ENCODE measurements at places on chromosomes 5 and 9.

GRCh38 chr9:30382271-30382670 lies 2002.2 kb upstream of the ACO1 start:
- DNase-seq = no peak

- DNase-seq = peak; percentile 44
Measured at GRCh38 chr5:173237143-173237874, 2.3 kb upstream of the NKX2-5 start.

DNA sequence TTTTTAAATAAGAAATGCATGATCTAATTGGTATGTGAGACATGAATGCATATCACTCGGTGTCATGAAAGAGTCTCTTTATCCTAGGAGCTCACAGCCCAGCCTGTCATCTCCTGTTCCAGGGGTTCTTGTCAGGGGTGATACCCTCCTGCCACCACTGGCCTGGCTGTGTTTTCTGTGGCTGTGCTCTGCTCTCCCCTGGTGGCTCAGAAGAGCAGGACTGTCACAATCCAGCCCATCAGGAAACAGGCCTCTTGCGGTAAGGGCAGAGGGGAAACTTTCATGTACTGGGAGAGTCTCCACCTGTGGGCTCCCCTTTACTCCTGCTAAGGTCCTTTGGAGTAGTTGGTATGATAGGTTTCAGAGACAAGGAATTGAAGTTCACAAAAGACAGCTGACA lies 240.2 kb upstream of the GLRA1 start:
- DNase-seq = peak; percentile 29

DNA sequence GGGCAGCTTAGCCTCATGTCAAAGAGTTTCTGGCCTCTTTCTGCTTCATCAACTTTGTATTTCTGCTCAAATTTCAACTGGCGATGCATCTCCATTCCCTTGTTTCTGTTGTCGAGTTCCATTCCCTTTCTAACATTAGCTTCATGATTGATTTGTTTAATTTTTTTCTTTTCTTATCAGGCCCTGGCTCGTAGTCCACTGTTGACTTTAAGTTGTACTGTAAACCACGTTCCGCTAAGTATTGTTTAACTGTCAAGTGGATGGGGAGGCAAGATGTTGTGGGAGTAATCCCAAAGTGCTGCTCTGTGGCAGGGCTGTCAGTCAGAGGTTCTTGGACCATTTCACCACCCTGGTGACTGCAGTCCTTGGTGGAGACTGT lies 309.1 kb downstream of the PSAT1 start:
- no peak for DNase-seq

DNA sequence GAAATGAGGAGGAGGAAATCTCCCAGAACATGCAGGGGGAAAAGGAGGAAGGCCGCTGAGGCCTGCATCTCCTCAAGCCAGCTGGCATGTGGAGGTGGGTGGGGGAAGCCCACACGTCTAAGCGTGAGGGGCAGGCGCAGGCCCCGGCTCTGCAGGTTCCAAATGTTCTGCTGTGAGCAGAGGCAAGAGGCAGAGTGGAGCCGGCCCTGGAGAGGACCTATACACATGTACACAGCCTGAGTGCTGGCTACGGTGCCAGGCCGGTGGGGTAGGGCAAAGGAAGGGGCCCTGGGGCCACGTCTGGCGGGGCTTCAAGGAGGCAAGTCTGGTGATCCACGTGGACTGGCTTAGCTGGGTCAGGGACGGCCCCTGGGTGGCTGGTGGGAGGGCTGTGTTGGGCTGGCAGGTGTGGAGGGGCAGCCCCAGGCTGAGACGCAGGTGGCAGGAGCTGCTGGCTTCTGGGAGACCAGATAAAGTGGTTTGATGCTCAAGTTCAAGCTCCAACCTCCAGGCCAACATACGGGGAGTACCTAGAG lies 26.4 kb downstream of the LPCAT1 start:
- no peak for DNase-seq

DNA sequence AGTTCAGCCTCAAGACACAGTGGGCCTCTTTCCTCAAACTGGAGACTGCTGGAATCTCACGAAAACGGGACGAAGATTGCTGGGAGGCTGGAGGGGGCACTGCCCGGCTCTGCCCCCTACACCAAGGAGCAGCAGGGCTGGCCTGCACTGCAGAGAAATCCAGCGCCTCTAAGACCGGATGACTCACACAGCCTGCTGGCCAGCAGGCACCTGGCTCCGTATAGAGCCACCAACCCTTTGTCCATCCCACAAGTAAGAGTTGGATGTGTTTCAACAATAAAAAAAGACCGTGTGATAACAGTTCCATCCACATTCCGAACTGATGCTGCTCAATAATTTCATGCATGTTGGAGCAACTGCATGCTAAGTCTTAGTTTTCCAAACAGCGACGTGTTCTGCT lies 11.5 kb downstream of the CCDC127 start:
- no peak for DNase-seq

DNA sequence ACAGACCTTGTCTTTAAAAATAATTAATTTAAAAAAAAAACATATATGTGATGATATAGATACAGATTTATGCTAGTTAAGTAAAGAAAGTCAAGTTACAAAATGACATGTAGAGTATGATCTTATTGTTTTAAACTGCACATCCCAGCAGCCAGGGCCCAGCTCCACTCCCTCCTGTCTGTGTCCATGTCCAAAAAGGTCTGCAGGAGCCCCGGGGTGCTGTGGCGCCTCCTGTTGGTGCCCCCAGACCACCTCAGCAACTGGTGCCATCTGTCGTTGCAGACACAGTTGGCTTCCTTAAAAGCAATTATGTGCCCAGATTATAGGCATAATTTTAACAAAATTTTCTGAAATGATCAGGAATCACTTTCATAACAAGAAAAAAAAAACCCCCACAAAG lies 33.3 kb downstream of the IPPK start:
- DNase-seq = no peak

GRCh38 chr5:143674469-143674786 lies 137.5 kb upstream of the HMHB1 start:
- peak; percentile 30 for DNase-seq

DNA sequence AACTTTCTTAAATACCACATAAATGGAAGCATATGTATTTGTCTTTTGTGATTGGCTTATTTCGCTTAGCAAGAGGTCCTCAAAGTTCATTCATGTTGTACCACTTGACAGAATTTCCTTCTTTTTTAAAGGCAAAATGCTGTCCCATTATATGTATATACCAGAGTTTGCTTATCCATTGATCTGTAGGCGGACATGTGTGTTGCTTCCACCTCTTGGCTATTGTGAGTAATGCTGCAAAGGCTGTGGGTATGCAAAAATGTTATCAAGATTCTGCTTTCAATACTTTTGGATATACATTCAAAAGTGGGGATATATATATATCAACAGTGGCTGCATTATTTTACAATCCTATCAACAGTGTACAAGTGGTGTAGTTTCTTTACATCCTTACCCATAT lies 271.0 kb downstream of the PRR16 start:
- no peak for DNase-seq

- DNase-seq = no peak
Measured at GRCh38 chr9:131624636-131625507, 79.5 kb downstream of the PRRT1B start.

DNA sequence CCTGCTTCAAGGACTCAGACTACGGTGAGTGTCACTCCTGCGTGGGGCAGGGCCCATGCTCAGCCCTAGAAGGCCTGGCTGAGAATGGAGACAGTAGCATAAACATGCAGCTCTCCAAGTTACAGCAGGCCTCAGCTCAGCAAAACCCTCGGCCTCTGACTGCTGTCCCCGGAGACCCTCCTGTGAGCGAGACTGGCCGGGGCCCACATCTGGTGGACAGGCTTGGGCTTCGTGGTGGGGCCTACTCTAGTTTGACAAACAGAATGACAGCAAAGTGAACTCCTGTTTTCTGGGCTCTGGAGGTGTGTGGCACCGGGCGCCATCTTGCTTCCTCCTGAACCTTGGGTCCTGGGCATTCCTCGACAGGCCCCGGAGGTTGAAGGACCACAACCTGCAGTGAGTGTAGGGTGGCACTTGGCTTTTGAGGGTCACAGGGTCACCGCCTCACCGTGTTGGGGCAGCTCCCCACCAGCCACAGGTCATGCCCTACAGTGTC lies 97.5 kb downstream of the PHF2 start:
- DNase-seq = peak; percentile 0

GRCh38 chr9:77521091-77521490 lies 127.0 kb downstream of the GNA14 start:
- DNase-seq = no peak

- peak; percentile 84 for DNase-seq
Measured at GRCh38 chr9:97632248-97632984, 752 bp downstream of the TSTD2 start.

DNA sequence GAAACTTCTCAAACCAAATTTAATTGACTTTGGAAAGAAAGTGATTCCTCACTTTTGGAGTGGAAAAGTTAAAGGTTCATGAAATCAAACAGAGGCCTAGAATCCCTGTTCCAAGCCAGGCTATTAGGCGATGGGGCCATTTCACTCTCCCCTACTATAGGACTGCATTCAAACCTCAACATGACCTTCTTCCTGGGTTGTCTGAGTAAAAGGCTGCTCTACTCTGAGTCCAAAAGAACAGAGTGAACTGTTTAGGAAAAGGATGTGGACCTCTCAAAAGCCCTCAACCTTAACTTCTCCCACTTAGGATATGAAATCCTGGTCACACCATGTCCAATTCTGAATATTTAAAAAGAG lies 15.8 kb downstream of the C5orf52 start:
- DNase-seq = no peak

GRCh38 chr5:38994324-38994927 lies 79.8 kb downstream of the RICTOR start:
- DNase-seq = peak; percentile 49

GRCh38 chr9:136650648-136651047 lies 12.1 kb upstream of the EGFL7 start:
- DNase-seq = no peak

- no peak for DNase-seq
Measured at GRCh38 chr9:13952906-13953305, 361.0 kb downstream of the NFIB start.

DNA sequence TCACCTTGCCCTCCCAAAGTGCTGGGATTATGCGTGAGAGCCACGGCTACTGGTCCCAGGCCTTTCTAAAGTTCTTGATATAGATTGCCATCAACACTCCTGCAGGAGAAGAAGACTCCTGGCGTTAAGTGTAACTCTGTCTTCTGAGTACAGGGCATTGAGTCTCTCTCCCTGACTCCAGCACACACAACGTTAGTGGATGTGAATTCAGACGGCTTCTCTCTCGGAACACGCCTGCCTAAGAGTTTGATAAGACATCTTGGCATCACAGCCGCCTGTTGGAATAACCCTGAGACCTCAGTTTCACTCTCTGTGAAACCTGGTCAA lies 27.5 kb upstream of the PPARGC1B start:
- DNase-seq = no peak

DNA sequence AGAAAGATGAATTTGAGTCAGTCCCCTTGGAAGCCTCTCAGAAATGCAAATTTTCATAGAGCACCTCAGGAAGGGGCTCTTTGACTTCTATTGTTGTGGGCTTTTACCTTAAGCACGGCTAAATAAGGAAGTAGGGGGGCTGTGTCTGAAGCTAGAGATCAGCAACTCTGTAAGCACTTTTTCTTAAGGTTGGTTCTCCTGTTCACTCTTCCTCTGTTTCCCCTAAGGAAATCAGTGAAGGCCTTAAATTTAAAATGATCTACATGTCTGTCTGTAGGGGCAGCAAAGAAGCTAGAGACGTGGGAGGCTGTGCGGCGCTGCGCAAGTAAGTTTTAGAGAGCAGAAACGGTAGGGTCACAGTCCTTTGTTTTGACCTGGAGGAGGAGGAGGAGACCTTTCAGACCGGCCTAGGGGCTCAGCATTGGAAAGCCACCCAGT lies 1.2 kb upstream of the CDC14B start:
- peak; percentile 85 for DNase-seq

GRCh38 chr5:15674716-15675115 lies 174.7 kb downstream of the FBXL7 start:
- no peak for DNase-seq

DNA sequence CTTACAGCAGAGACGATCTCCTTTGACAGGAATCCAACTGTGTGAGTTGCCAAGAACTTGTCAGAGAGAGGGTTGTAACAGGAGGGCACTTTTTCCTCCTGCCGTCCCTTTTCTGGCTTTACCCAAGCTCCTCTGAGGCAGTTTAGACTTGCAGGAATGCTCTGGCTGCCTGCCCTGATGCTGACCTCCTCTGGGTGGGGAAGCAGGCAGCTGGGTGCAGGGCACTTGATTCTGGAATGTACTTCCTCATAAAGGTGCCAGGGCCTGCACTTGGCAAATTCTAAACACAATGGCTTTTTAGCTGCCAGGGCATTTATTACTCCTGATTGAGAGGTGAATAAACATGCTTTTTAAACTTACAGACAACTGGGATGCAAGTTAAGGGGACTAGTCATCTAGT lies 190.4 kb downstream of the EPB41L4A start:
- peak; percentile 15 for DNase-seq

DNA sequence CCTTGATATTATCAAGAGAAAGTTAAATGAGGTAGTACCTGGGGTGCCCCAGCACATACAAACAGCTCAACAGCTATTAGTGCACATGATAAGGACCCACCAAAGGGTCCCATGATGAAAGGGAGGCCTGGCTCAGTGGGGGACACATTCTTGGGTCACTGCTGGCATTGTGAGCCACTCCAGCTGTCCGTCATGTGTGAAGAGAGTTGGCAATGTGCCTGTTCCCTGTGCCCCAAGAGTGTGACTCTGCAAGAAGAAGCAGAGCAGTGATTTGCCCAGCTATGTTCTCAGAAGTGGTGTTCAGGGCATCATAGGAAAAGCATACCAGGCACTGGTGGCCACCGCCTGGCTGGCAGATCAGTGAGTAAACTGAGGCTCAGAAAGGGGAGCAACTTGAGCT lies 37.1 kb upstream of the TDRD7 start:
- DNase-seq = no peak

- no peak for DNase-seq
Measured at GRCh38 chr9:92324889-92325268, 271 bp downstream of the NOL8 start.

GRCh38 chr5:114208588-114208987 lies 153.3 kb upstream of the KCNN2 start:
- DNase-seq = no peak

DNA sequence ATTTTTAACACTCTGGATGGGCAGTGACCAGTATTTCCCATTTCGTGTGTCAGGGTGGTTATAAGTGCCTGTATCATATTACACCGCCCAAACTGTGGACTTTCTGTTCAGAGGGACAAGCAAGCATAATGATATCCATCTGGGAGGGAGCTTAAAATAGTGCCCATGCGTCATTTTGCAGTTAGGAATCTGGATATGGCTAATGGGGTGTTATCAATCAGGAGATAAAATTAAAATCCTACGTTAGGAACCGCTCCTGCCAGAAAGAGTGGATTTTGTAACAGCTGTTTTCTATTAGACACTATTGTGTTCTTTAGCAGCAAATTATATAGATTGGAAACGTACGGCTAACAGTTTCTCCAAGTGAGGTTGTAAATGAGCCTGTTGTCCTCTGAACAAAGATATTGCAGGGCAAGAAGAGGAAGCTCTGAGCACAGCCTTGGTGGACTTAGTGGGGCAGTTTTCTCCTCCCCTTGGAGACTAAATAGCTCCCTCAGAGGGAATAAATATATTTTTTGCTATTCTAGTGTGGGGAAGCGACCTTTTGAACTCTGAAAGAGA lies 160.4 kb downstream of the SPATA31D1 start:
- no peak for DNase-seq
